ENCODE measurements at places on chromosomes 3 and 15. TPM values are rescaled to one million over a fixed set of nuclear protein-coding genes. Genes with fewer than 3 reads are reported as not detected.

GRCh38 chr15:94154255-94154654, 77.1 kb upstream of the MCTP2 start:
- DNase-seq: no peak

The IGF2BP2 gene
- 0.41 TPM for total RNA-seq

The NANOGP8 gene
- total RNA-seq: not detected

The PLA1A gene
- not detected for total RNA-seq

- DNase-seq: no peak
These were observed 13.8 kb upstream of the CAMP start for GRCh38 chr3:48209445-48209844.

The UQCC5 gene
- total RNA-seq: 23.6 TPM

The STT3B gene
- 115 TPM for total RNA-seq

GRCh38 chr3:11556851-11557644, 86.7 kb downstream of the VGLL4 start:
- no peak for DNase-seq

DNA sequence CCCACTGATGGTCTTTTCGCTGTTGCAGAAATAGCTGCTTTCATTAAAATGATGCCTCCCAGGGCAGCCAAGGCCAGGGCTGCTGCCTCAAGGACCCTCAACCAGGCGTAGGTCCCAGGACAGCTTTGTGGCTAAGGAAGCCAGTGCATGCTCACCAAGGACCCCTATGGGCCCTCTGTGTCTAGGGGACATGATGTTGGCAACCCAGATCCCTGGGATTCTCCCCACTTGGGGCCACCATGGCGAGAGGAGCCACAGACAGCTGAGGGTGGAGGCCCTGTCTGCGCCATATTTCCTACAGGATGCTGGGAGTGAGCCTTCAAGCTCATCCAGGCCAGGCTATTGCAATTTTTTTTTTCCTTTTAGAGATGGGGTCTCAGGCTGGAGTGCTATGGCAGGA, 137.2 kb downstream of the CHSY1 start:
- no peak for DNase-seq

GRCh38 chr15:71800190-71800589, 10.2 kb upstream of the NR2E3 start:
- DNase-seq: no peak

DNA sequence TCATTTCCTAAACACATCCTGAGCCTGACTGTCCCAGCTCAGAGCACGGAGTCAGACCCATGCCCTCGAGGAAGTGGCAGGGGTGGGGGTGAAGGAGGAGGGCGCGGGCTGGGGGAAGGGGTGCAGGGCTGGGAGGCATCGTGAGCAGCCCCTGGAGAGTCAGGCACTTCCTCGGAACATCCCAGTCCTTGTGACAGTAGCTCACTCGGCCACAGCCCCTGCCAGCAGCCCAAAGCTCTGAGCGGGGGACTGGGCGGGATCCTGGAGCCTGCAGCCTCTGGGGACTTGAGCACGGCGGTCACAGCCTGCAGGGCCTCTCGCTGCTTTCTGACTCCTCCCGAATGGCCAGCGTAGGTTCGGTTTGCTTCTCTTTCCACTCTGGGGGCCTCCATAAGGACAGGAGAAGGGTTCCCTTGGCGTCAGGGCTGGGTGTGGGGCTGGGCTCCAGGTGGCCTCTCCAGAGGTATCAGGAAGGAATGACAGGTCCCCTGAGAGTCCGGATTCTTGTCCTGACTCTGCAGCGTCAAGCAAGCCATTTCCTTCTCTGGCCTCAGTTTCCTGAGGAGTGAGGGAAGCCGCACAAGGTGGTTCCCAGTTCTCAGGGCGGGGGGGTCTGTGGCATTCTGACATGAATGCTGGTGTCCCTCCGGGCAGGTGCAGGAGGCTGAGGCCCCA, 20.9 kb downstream of the PSTPIP1 start:
- DNase-seq: no peak

The LRTM1 gene
- not detected for total RNA-seq

The MASP1 gene
- total RNA-seq: not detected

DNA sequence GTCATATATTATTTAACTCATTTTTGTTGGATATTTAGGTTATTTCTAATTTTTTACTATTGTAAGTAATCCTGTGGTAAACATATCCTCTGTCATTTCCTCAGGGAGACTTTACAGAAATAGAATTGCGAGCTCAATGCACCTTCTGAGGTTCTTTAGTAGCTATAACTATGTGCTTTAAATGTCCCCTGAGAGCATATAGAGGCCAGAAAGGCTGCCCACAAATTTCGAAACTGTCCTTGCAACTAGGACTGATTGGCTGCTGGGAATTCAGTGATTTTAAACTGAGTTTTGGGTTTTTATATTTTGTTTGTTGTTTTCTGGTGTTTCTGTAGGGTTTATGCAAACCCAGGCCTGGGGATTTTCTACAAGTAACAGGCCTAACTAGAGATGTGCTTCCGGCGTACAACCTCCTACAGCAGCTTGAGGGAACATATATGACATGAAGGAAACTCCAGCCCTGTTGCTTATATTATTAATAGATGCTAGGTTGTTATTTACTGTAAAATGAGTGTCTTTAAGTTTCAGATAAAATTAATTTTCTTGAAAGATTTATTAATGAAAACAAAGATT, 29.1 kb upstream of the P4HTM start:
- DNase-seq: no peak

DNA sequence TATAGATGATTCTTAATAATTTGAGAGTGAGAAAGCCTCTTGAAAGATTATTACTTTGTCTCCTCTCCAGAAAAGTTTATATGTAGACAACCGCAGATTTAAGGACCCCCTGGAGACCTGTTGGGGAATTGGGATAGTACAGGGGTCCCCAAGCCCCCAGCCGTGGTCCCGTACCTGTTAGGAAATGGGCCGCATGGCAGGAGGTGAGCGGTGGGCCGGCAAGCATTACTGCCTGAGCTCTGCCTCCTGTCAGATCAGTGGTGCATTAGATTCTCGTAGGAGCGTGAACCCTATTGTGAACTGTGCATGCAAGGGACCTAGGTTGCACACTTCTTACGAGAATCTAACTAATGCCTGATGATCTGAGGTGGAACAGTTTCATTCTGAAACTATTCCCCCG, 78.3 kb downstream of the PFN2 start:
- DNase-seq: no peak

The UACA gene
- total RNA-seq: 2.3 TPM

DNA sequence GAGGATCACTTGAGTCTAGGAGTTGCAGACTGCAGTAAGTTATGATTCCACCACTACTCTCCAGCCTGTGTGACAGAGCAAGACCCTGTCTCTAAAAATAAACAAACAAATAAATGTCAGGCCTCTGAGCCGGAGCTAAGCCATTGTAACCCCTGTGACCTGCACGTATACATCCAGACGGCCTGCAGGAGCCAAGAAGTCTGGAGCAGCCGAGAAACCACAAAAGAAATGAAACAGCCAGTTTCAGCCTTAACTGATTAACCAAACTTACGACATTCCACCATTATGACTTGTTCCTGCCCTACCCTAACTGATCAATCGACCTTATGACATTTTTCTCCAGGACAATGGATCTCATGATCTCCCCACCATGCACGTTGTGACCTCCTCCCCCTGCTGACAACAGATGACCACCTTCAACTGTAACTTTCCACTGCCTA, 32.5 kb upstream of the ZKSCAN7 start:
- DNase-seq: no peak

DNA sequence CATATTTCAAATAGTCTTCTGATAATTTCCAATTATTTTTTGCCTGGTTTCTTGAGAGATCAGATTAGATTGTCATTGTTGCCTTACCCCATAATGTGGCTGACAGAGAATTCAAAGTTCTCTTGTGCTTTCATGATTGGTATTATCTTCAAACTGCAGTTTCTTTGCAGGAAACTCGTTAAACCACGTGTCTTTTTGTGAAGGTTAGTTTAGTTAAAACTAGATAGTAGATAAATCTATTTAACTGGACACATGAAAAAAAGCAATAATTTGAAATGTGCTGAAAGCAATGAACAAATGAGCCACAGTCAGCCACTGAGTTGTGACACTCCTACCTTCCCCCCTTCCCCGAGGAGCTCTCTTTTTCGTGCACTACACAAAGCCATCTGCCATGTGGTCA, 327.5 kb upstream of the UMPS start:
- DNase-seq: no peak

DNA sequence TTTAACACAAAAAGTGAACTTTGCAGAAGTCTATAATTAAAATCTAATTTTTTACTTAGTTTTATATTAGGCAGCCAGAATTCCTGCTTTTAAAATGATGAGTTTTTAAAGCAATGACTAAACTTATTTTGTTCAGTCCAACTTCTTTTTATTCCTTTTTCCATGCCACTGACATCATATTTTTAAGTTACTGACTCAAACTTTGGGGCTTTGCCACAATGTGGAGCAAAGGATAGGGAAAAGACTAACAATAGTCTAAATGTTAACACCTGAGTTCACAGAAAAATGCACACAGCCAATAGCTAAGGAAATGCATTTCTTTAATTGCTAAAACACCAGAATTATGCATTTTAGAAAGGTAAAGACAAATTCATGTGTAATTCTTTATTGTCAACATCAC, 647.6 kb upstream of the DPPA4 start:
- no peak for DNase-seq

DNA sequence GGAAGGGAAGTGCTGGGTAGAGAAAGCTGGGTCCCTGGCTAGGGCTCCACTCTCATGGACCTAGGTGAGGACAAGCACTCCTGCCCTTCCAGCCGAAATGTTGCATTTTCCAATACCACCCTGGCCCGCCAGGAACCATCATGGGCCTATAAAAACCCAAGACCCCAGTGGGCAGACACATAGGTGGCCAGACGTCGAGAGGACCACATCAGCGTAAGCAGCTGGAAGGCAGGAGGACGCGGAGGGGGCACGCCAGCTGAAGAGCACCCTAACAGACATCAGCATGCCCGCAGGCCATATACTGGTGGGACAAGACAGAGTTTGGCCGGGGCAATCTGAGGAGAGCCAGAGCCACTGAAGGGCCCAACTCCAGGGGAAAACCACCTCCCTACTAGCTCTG, 98.3 kb downstream of the GBE1 start:
- DNase-seq: no peak

GRCh38 chr3:69602112-69602511, 137.2 kb upstream of the MITF start:
- no peak for DNase-seq

All from activated naive CD8-positive, alpha-beta T cell treated with anti-CD3 and anti-CD28 coated beads for 36 hours (primary cell).